ENCODE measurements at places on chromosomes 12 and 14.

DNA sequence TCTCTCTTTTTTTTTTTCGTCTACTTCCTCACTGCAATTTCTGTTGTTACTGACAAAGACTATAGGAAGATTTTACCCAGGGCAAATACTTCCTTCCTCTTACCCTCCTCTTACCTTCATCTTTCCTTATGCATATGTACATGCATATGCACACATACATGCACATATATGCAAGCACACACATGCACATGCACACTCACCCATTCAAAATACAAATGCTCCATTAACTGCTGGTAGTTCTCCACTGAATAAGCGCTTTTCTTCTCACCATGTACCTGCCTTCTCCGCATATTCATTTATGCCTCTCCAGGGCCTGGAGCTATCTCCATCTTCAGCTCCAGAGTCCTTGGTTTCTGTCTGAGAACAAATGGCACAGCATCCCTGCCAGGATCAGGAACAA, 632 bp downstream of the C12orf54 start:
- no peak for DNase-seq

- peak; percentile 53 for DNase-seq
These were observed 50.5 kb upstream of the PWP1 start for GRCh38 chr12:107635139-107635538.

DNA sequence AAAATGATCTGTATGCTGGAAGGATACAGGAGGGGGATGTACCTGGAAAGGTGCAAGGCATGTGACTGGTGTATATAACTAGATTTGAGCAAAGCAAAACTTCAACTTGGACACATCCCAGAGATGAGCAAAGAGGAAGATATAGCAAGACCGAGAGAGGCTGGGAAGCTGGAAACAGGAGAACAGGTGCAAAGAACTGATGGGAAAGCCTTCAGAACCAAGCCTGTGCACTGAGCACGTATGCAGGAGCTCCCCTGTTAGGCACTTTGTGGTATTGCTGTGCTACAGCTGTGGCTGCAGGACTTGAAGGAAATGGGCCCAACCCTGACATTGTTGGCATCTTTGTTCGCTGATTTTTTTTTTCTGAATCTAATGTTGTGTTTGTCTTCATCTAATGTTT, 120.7 kb upstream of the PWP1 start:
- no peak for DNase-seq

- no peak for DNase-seq
These were observed 49.7 kb downstream of the CCDC91 start for GRCh38 chr12:28239918-28240317.

GRCh38 chr12:72330301-72330700, 58.1 kb downstream of the TRHDE start:
- DNase-seq: no peak

- DNase-seq: no peak
These were observed 121.1 kb downstream of the PRMT8 start for GRCh38 chr12:3611860-3612703.

Measured in fibroblast of skin of abdomen (primary cell).